ENCODE measurements at places on chromosomes 7 and 10. TPM values are rescaled to one million over a fixed set of nuclear protein-coding genes. Genes with fewer than 3 reads are reported as not detected.

DNA sequence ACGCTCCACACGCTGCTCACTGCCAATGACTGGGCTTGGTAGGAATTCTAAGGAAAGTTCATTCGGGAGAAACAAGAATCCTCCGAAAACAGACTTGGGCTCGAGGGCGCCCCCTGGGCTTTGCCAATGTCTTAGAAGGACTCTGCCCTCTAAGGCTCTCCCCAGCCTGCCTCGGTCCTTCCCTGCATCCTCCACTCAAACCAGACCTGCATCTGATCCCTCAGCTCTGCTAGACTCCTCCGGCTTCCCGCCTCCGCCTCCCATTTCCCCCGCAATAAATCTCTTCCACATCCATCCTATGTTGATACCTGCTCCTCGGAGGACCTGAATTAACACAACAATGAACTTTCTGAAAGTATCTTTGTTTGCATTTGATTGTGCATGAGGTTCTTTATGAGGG is 177.6 kb downstream of the PLPP4 start:
- ATAC-seq, result no peak

Gene TAS2R5
- total RNA-seq, result 4.7 TPM

Gene SFTPA2
- not detected for total RNA-seq

DNA sequence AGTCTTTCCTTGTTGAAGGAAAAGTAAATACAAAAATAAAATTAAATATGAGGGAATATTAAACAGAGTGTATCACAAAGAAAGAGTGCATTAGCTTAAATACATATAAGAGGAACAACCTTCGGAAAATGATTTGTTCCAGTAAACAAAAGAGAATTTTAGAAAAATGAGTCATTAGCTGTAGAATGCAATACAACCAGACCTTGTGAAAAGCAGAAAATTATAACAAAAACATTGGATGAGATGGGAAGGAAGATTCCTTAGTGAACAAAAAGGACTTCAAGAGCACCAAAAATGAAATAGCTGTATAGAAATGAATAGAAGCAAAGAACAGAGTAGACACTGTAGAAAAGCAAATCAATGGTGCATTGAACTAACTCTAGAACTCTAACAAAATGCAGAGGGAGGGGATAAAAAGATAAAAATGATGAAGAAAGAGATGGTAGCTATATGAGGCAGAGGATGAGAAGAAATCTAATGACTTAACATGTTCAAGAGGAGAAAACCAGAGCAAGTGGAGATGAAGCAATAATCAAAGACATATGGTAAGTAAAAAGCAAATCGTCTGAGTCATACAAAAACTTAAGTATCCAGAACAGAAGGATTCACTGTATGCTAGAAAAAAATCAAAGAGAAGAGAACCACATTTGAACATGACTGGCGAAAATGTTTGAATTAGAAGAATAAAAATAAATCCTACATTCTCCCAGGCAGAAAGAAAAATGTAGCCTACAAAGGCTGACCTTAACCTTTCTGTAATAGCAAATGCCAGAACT is 190.5 kb downstream of the TMEM26 start:
- no peak for ATAC-seq

DNA sequence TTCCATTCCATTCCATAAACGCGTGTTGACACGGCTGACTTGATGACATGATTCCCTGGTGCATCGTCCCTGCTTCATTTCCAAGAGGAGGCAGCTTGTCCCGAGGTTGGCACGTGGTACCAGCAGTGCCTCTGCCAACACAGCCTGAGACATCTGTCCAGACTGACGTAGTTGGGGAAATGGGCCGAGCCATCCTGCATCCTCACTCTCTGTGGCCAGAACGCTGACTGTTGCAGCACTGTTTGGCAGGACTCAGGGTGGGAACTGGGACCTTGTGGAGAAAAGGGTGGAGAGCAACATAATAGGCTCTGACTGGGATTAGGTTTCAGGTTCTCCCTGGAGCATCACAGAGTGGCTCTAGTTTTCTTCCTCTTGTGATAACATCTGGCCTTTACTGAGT is 118.6 kb upstream of the BTBD16 start:
- ATAC-seq, result peak; percentile 87

- no peak for ATAC-seq
Measured at GRCh38 chr7:151322906-151323305, 18.7 kb upstream of the NUB1 start.

Gene MUC3A
- not detected for total RNA-seq

Gene ADCYAP1R1
- 28.2 TPM for total RNA-seq

- ATAC-seq, result peak; percentile 37
Measured at GRCh38 chr10:31134311-31134952, 102.8 kb upstream of the ZNF438 start.

Gene NRAP
- total RNA-seq, result not detected

DNA sequence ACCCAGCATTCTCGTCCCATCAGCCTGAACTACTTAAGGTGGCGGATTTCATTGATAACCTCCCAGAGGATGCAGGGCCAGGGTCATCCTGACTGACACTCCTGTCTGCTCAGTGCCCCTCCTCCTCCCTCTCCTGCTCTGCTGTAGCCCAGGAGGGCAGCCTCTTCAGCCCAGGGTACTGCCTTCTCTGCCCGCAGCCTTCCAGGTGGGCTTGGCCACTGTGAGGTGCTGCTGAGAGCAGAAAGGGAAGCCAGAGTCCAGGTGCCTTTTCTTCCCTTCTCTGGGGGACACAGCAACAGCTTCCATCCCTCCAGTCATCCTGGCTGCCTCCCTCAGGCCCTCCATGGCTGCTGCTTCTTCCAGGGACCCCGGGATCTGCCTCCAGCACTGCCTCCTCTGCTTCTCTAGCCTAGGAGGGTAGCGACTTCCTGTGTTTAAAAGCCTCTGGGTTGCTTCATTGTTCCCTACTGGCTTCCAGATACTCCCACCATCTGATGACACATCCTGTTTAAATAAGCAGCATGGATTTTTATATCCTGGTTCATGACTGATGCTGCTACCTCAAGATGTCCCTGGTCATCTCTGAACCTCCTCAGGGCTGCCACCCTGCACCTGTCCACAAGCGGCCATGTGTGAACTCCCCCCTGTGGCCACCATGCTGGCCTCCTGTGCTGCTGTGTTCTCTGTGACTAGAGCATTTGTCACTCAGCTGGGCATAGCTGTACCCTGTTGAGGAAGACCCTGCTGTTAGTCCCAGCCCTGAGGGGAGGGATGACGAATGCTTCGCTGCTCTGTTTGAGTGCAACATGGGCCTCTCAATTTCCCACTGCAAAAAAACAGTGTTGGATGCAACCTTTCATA is 55.8 kb downstream of the AKR1C4 start:
- no peak for ATAC-seq

Gene VGF
- 0.27 TPM for total RNA-seq

- ATAC-seq, result peak; percentile 23
Measured at GRCh38 chr7:22481726-22482125, 18.3 kb downstream of the STEAP1B start.

- no peak for ATAC-seq
Measured at GRCh38 chr7:136079478-136079892, 102.3 kb upstream of the MTPN start.

- peak; percentile 67 for ATAC-seq
Measured at GRCh38 chr7:15464667-15465121, 97.1 kb downstream of the AGMO start.

DNA sequence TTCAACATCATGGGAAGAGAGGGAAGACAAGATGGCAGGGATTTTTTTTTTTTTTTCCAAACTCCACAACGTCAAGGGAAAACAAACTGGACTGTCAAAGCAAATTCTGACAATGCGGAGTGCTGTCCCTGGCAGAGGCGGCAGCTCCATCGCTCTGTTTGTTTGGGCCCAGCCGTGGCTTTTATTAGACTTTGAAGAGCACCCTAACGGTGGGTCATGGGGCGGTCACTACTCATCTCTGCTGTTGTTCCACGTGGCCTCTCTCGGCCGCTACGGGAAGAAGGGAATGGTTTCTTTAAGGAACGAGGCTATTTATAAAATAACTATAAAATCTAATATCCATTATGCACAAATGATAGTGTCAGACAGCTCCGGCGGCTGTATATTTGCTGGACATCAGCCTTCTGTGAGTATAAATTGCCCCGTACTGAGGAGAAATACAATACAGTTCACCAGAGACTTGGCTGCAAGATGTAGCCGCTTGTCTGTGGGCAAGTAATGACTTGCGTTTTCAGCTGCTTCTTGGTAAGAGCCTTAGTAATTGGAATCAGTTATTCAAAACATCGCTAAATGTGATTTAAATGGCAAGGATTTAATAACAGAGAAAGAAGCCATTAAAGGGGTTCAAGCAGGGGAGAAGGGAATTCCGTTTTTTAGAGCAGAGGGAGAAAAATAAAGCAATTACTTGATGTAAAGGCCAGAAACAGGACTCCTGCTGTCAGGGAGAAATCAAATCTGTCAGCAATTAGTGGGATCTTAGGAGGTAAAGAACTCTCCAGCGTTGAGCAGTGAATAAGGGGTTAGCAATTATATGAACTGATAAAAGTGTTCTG is 61.7 kb upstream of the RAB11FIP2 start:
- ATAC-seq, result no peak

DNA sequence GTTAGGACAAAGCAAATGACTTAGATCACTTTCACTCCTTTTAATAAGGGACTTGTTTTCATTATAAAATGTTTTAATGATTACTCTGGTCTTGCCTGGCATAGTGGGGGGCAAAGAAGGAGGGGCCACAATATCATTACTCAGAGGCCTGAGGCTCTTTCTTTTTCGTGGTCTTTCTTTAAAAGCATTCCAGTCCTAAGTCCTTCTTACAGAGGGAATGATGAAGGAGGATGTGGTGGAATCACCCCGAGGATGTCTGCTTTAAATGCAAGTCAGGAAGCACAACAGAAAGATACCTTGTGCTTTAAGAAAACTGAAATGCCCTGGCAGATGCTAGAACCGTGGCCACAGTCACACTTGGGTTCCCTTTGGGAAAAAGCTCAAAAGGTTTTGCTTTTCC is 379.1 kb downstream of the INHBA start:
- ATAC-seq, result no peak

Gene SLC16A12
- 1.7 TPM for total RNA-seq

GRCh38 chr10:129755621-129756020 is 208.5 kb downstream of the EBF3 start:
- ATAC-seq, result no peak

- ATAC-seq, result no peak
Measured at GRCh38 chr7:84336303-84336702, 141.7 kb upstream of the SEMA3A start.

Gene ELMO1
- 46.4 TPM for total RNA-seq

- peak; percentile 73 for ATAC-seq
Measured at GRCh38 chr10:93406364-93407145, 75.6 kb downstream of the MYOF start.

Gene MEIG1
- total RNA-seq, result not detected

Gene PPP1R3A
- not detected for total RNA-seq

GRCh38 chr7:37570145-37570544 is 113.4 kb upstream of the GPR141 start:
- no peak for ATAC-seq

GRCh38 chr10:72292223-72292691 is 18.5 kb downstream of the DDIT4 start:
- no peak for ATAC-seq

DNA sequence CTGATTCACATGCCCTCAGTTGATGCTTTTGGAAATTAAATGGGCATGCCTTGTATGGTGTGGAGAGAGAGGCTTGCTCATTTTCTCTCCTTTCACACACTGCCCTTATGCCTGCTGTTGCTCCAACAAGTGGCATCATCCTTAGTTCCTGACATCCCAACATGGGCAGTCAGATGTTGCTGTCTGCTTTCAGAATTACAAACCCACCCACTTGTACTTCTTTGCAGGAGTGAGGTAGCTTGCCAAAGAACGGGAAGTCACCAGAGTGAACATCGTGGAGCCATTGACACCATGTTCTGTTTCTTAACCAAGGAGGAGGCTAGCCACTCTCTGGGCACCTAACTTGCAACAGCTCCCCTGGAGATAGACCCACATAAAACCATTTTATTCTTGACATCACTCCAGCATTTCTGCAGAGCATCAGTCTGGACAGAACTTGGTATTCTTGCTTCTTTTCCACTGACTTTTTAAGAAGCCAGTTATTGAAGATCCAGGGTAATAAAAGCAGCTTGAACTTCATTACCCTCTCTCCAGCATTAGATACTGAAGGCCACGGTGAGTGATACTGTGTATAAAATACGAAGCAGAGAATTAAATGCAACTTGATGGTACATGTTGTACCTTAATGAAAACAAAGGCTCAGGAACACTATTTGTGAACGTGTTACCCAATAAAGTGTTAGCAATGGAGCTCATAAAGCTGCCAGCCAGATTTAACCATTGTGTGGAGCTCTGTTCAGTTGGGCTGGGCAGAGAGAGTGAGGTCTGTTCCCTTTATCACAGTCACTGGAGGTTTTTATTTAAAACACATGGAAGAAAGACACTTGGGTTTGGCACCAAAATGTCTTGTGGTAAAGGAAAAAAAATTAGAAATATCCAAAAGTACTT is 195.8 kb upstream of the HABP2 start:
- no peak for ATAC-seq

DNA sequence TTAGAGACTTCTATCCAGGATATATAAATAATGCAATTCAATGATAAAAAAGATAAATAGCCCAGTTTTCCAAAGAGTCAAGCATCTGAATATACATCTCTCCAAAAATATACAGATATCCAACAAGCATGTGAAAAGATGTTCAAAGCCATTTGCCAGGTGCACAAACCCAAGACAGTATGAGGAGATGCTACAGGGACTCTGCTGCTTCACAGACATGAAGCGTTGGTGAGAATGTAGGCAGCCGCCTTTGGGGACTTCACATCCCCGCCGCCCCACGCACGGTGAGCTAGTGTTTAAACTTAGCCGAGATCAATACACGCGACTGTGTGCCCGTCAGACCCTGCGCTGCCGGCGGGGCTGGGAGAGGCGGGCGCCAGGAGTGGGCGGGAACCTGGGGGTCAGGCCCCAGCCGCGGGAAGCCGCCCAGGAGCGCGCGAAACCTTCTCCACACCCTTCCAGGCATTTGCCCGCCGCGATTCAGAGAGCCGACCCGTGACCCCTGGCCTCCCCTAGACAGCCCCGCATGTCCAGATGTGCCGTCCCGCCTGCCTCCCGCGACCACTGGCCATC is 927 bp upstream of the ALOX5 start:
- peak; percentile 30 for ATAC-seq

Gene CPA2
- not detected for total RNA-seq

All from gastroesophageal sphincter (tissue), 4 donors.